Brain microvascular endothelial cell (primary cell): ENCODE measurements at places on chromosomes 13 and 19.

GRCh38 chr13:84192125-84192524 lies 309.9 kb upstream of the SLITRK1 start:
- peak; percentile 79 for DNase-seq

DNA sequence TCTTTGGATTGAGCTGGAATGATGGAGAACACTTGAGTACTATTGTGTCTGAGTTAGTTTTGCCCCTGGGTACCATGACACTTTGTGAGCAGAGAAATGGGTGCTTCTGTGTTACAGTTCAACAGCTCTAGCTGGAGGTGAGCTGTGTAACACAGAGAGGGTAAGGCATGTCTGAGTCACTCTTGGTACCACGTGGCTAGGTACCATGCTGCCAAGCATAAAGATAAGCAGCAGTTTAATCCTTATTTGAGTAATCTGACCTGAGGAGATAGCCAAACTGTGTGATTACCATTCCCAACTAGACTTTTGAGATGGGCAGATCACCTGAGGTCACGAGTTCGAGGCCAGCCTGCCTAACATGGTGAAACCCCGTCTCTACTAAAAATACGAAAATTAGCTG lies 122.0 kb downstream of the OLFM4 start:
- no peak for DNase-seq

DNA sequence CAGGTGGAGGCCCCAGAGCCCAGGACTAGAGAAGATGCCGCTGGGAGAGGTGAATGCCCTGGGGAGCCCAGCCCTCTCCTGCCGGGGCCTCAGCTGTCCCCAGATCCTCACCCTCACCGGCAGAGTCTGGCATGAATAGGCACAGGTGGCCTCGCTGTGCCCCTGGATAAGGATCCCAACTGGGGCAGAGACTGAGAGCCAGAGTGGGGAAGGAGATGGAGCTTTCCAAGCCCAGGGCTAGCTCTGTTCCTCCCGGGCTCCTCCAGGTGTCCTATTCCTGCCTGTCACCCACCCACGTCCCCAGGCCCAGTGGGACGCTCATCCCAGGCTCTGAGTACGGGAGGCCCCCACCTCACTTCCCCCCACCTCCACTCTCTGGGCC lies 16.5 kb downstream of the PRR36 start:
- no peak for DNase-seq

DNA sequence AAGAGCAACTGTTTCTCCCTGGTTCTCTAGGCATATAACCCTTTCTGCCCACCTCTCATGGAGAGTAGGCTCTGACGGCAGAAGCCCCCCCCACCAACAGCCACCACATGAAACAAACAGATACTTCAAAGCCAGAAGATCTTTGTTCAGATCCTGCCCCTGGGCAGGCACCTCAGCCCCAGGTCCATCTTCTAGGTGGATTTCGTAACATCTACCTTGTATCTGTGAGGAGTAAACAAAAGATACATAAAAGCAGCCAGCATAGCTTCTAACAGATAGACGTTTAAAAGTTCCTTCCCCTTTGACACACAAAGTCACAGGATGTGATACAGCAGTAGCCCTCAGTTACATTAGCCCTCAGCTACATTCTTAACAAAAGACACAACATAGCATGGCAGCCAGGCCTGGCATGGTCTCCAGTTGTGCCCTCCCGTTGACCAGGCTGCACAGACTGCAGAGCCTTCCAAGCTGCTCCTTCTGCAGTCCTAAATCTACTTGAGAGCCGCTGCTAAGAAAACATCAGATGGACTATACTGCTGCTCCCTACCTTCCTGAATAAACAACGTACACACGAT lies 35.4 kb downstream of the BRD4 start:
- DNase-seq, result no peak

GRCh38 chr19:4567584-4568071 lies 8.1 kb upstream of the SEMA6B start:
- peak; percentile 52 for DNase-seq

GRCh38 chr19:31641591-31641990 lies 292.4 kb upstream of the TSHZ3 start:
- DNase-seq, result peak; percentile 18

GRCh38 chr19:31098836-31099235 lies 250.4 kb downstream of the TSHZ3 start:
- DNase-seq, result no peak

- DNase-seq, result no peak
Observed at GRCh38 chr13:96690998-96691397, 303.3 kb downstream of the OXGR1 start.

DNA sequence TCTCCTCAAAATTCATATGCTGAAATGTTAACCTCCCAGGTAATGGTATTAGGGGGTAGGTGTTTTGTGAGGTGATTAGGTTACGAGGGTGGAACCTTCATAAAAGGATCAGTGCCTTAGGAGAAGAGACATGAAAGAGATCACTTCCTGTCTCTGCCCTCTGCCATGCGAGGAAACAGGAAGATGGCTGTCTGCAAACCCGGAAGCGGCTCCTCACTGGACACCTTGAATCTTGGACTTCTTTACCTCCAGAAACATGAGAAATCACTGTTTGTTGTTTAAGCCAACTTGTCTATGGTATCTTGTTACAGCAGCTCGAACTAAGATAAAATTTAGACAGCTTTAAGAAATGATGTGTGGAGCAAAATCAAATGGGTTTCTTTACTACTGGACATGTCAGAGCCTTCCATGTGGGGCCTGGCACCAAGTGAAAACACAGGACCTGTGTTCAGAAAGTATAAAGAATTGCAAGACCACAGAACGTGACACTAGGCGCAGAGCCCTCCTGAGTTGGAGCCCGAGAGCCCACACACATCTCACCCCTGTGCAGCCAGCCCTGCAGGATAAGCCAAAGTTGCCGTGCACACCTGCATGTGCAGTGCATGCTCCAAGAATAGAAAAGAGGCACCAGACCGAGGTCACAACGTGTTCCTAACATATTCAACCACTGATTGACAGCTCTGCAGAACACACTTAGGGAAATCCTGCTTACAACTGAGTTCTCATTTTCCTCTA lies 112.5 kb upstream of the UQCRFS1 start:
- DNase-seq, result no peak

GRCh38 chr13:24618011-24618955 lies 61.9 kb upstream of the ATP12A start:
- DNase-seq, result no peak

GRCh38 chr13:73610799-73611592 lies 523.2 kb downstream of the KLF12 start:
- no peak for DNase-seq
